ENCODE measurements at places on chromosomes 1 and 21. TPM values are rescaled to one million over a fixed set of nuclear protein-coding genes. Genes with fewer than 3 reads are reported as not detected.

SELENON gene
- total RNA-seq: 45.2 TPM

APCS gene
- not detected for total RNA-seq

SLC66A1 gene
- 5.8 TPM for total RNA-seq

SIM2 gene
- not detected for total RNA-seq

DNA sequence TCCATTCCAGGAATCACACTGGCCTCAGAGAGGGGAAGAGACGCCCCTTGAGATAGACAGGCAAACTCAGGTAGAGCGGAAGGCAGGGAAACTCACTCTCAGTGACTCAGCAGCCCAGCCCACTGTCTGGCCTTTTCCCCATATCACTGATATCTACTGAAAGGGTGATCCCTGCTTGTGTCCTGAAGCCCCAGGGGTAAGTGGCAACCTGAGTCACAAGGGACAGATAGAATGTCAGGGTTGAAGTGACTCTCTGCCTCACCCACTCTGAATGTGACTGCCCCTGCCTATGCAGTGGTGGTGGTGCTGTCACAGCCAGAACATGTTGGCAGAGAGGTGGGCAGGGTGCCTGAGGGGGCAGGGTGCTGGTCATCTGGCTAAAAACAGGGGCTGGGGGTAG, 157.5 kb upstream of the FGGY start:
- DNase-seq: peak; percentile 41

DNA sequence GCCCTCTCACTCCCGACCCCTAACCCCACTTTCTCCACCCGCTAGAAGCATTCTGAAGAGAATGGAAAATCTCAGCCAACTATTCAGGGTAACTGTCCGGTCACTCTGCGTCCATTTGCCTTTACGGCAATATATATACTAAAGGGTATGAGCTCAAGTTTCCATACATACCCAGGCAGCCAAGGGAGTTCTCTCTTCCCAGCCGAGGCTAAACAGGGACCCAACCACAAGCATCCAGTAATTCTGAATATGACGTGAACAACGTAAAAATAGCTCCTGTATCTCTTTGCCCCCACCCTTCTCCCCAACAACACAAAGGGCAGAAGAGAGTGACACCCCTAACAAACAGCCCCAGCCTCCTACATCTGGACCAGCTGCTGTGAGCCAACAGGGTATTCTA, 67.7 kb downstream of the SSBP3 start:
- DNase-seq: no peak

DNA sequence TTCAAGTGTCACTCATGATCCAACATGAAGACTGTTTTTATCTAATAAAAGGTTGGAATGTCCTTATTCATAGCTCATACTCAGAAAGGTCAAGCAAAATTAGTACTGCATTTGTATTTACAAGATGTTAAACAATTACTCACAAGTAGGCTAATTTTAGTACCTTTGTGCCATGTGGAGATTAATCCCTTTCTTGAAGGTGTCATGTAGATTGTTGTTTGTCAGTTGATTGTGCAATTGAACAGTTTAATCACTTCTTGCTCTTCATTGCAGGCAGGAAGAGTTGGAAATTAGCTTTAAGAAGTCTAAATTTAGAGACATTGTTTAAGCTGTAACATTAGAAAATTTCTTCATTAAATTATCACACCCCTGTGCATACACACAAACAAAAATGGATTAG, 847.1 kb downstream of the KCNT2 start:
- no peak for DNase-seq

GRCh38 chr1:72481420-72481970, 199.2 kb upstream of the NEGR1 start:
- DNase-seq: no peak

- no peak for DNase-seq
Measured at GRCh38 chr1:194024659-194025058, 838.2 kb upstream of the B3GALT2 start.

DNA sequence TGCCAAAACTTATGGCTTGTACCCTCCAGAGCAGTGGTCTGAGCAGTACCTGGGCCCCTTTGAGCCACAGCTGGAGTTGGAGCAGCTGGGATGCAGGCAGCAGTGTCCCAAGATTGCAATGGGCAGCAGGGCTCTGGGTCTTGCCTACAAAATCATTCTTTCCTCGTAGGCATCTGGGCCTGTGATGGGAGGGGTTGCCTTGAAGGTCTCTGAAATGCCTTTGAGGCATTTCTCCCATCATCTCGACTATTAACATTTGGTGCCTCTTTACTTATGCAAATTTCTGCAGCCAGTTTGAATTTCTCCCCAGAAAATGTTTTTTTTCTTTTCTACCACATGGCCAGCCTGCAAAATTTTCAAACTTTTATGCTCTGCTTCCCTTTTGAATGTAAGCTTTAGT, 31.0 kb upstream of the TSPAN2 start:
- DNase-seq: no peak
